ENCODE measurements at places on chromosomes 13 and 19. TPM values are rescaled to one million over a fixed set of nuclear protein-coding genes. Genes with fewer than 3 reads are reported as not detected.

Gene ZNF460
- total RNA-seq: 74.8 TPM

- H3K4me1 ChIP-seq: peaks cover 12% of the 10 kb centered on the region
- H3K27me3 ChIP-seq: peaks cover 49% of the 10 kb centered on the region
- no peak overlapping the region for H3K4me3 ChIP-seq
Observed at GRCh38 chr19:46494941-46495785, 504 bp downstream of the PNMA8B start.

DNA sequence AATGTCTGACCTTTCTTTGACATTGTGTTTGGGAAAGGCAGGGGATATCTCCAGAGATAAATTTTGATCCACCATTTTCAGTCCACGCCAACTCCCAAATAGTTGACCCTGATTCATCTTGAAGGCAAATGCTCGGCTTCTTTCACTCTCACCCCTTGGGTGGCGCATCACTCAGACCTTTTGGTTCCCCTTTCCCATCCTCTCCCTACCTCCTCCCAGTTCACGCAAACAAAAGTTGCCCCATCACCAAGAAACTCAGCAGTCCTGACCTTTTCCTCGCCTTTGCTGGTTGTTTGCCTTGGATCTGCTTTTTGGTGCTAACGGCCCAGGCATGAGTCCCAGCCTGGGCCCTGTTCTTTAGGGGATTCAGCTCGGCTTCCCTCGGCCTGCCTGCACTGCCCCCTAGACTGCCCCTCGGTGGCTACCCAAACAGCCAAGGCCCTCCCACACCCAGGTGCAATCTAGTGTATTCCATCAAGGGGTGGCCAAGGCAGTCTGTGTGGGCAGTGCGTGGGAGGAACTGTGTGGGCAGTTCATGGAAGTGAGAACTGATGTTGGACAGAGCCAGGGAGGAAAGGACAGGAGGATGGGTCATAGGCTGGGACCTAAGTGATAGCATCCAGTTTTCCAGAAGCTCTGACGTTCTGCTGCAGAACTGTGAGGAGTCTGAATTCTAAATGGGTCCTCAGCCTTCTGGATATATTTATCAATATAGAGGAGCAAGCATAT is 255.7 kb downstream of the DLEU7 start:
- no peak for DNase-seq
- peaks cover 13% of the 10 kb centered on the region for H3K27me3 ChIP-seq
- no peaks in the 10 kb centered on the region for H3K4me1 ChIP-seq
- H3K4me3 ChIP-seq: no peak overlapping the region
- H3K27ac ChIP-seq: no peak overlapping the region
- H3K36me3 ChIP-seq: no peaks in the 10 kb centered on the region

Gene CBY2
- total RNA-seq: not detected

DNA sequence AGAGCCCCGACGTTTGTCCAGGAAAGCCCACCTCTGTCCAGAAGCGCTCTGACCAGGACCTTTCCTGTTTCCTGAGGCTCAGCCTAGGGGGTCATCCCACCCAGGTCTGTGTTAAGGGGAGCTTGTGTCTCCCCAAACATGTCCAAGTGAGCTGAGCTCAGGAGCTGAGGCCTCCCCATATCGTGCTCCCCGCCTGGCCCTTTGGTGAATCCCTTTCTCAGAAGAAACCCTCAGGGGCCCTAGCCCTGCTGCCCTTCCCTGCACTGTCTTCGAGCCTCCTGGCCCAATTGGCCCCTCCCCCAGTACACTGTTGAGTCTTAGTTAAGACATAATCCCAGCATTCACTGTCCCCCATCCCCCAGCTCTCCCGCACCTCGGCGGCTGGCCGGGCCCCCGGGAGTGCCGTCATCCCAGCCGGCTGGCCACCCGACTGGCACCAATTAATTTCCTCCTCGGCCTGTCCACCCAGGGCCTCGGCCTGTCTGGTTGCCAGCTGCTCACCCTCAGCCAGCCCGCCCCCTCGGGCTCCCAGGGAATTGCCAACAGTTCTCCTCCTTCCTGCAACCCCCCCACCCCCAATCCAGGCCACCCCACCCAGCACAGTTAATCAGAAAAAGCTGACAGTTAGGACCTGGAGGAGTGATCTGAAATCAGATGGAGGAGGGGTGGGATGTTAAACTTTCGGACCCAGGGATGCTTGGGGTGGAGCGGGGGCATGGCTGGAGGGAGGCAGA is 13.6 kb downstream of the IER2 start:
- peak overlapping the region; percentile 61 for H3K4me3 ChIP-seq
- no peaks in the 10 kb centered on the region for H3K27me3 ChIP-seq
- peak; percentile 89 for DNase-seq
- H3K4me1 ChIP-seq: peaks cover 20% of the 10 kb centered on the region
- H3K36me3 ChIP-seq: peaks cover 40% of the 10 kb centered on the region

Gene MKNK2
- total RNA-seq: 99.7 TPM

DNA sequence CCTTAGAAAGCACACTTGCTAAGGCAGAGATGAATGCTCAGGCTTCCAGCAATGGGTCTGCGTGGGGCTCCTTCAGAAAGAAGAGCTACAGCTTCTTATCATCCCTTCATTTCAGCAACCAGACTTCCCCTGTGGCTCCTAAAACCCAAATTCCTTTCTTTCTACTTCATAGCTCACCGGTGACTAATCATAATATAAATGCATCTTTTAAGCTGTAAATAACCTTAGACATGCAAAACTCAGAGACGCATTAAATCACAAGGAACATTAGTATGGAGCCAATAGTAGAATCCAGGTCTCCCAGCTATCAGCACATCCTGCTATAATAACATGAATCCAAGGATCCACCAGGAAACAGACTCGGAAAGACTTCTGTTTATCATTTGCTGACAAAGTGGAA is 375.6 kb downstream of the COG6 start:
- no peak overlapping the region for H3K27ac ChIP-seq
- H3K4me1 ChIP-seq: no peaks in the 10 kb centered on the region
- no peak for DNase-seq
- H3K4me3 ChIP-seq: no peak overlapping the region
- H3K27me3 ChIP-seq: no peaks in the 10 kb centered on the region

Gene MBD3L3
- not detected for total RNA-seq
